Cerebellar nuclear complex (tissue), 1 donor: ENCODE measurements at places on chromosomes 16 and 17.

DNA sequence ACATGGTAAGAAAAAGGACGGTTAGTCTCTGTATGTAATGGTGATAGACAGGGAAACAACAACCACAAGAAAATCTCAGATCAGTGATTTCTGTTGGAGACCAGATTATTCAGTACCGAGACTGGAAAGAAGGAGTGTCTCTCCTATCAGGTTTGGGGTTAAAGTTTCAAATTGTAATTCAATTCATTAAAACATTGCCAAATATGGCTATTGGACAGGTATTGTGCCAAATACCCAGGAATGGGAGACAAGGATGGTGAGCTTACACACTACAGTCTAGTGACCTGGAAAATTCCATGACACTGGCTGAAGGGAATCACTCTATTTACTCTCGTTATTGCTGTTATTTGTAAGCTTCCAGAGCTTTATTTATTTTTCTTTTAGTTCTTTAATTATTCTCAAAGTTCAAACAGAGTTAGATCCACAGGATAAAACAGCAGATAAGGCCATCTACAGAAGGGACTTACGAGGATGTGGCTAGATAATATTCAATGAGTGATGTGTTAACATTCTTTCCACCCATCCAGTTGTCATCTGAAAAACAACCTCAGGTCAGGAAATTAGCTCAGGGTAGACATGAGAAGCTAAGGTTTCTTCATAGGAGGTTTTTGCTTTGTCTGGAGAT lies 25.1 kb upstream of the MMD start:
- DNase-seq: no peak

- no peak for DNase-seq
Observed at GRCh38 chr17:42855048-42855596, 4.1 kb downstream of the AOC3 start.

DNA sequence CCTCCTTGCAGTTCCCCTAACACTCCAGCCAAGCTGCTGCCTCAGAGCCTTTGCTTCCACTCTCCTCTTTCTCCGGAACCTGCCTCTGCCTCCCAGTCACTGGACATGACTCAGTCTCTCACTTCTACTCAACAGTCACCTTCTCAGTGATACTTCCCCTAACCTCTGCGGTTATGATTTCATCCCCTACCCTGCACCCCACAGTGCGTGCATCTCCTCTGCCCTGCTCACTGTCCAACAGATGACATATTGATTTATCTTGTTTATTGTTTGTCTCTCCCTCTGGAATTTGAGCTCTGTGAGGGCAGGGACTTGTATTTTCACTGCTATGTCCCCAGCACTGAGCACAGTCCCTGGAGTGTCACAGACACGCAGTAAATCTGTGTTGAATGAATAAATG lies 100.7 kb downstream of the CYLD start:
- DNase-seq: no peak

- no peak for DNase-seq
Observed at GRCh38 chr16:4152267-4152666, 36.0 kb upstream of the ADCY9 start.

- no peak for DNase-seq
Observed at GRCh38 chr17:75535119-75535537, 9.6 kb downstream of the LLGL2 start.
